Stimulated activated CD4-positive, alpha-beta T cell treated with anti-CD3 and anti-CD28 coated beads, Interleukin-4, amount 100 ng/mL, for 24 hours (primary cell): ENCODE measurements at places on chromosomes 2 and 18.

DNA sequence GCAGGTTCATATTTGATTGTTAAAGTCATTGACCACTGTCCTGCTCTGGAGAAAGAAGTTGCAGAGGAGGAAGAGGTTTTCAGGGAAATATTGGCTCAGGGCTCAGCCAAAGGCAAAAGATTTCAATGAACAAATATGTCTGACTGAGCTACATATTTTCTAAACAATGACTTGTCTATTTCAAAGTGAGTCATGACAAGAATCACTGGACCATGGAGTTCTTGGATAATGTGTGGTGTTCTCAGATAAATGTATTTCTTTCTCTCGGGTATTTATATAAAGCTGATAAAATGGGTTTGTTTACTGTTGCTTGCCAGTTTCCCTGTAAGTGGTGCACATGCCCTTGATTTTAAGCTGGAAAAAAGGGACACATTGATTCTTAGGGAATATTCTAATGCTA is 34.3 kb upstream of the RMP24 start:
- DNase-seq, result no peak

DNA sequence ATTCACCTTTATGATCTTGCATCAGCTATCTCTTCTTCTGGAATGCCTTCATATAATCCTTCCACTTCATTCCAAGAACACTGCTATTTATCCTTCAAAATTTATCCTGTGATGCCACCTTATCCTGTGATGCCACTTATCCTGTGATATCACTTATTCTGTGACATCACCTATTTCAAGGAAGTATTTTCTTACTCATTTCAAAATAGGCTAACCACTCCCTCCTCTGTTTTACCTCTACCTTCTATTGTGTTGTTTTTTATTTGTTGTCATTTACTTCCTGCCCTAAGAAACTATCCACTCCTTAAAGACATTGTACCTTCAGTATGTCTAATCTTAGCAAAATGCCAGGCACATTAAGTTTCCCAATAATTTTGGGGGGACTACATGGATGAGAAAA is 38.8 kb downstream of the CD226 start:
- DNase-seq, result no peak

- DNase-seq, result peak; percentile 35
Observed at GRCh38 chr2:27977731-27978312, 87.3 kb downstream of the BABAM2 start.

- no peak for DNase-seq
Observed at GRCh38 chr2:164597983-164598382, 23.3 kb downstream of the GRB14 start.

GRCh38 chr18:60895181-60895580 is 438.0 kb upstream of the CDH20 start:
- no peak for DNase-seq

- no peak for DNase-seq
Observed at GRCh38 chr2:203732092-203732952, 25.9 kb downstream of the CD28 start.

GRCh38 chr2:217820904-217821303 is 181.9 kb downstream of the TNS1 start:
- no peak for DNase-seq

- no peak for DNase-seq
Observed at GRCh38 chr18:48122376-48122775, 191.9 kb upstream of the SMAD2 start.

GRCh38 chr18:23710068-23710527 is 20.8 kb downstream of the LAMA3 start:
- DNase-seq, result no peak

GRCh38 chr18:22296304-22296703 is 121.4 kb downstream of the CTAGE1 start:
- no peak for DNase-seq

GRCh38 chr2:64876137-64876647 is 113.0 kb upstream of the SLC1A4 start:
- DNase-seq, result no peak

- DNase-seq, result no peak
Observed at GRCh38 chr2:164495491-164496223, 125.6 kb downstream of the GRB14 start.

DNA sequence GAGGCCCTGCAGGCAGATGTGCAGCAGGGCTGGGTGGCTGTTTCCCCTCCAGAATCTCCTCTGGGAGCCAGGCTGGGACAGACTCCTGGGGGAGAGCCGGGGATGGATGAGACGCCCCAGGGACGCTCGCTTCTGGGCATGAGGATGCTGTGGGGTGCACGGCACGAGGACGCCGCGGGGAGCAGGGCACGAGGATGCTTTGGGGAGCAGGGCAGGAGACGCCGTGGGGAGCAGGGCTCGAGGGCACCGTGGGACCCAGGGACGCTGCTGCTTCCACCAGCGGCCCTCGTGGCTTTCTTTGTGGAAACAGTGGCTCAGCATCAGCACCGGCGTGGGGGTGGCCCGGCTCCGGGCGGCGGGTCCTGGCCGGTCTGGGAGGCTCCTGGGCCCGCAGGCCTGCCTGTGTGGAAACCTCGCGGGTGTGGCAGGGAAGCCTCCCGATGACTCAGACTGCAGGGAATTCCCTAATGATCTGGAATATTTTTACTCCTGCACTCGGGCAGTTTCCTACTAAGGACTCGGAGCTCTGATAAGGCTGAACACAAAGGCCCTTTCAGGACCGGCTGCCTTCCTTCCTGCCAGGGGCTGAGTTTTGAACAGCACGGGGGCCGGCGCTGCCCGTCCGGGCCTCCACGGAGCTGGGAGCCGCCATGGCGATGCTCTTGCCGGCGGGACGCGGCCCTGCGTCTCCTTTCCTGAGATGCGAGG is 62.6 kb downstream of the NFATC1 start:
- DNase-seq, result no peak

DNA sequence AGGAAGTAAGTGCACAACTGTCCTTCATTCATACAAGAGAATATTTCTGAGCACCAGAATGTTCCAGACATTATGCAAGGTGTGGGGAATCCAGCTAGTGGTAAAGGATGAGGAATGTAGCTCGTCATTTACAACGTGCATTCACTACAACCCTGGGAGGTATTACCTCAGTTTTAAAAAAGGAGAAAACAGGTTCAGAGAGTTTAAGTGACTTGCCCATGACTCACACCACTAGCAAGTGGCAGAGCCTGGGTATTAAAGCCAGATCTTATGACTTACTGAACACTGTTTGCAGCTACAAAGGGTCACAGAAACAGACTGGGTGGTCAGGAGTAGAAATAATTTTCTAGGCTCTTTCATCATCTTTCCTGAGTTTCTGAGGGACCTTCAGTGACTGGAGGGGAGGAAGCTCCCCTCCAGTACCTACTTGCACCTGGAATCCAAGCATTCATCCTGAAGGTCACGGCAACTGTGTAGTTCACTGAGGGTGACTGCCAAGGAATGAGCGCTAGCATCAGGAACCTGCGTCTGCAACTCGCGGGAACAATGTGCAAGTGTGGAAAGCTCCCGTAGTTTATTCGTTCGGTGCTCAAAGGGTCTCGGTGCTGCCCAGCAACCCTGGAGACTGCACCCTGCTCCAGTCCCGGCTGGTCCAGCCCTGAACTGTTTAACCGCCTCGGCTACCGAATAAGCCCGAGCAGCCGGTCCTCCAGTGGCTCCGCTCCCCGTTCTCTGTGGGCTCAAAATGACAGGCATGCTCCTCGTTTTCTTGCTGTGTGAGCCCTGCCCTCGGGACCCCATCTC is 647 bp downstream of the CCDC121 start:
- peak; percentile 32 for DNase-seq

GRCh38 chr2:96664366-96664925 is 21.9 kb downstream of the FER1L5 start:
- DNase-seq, result no peak

GRCh38 chr2:68839260-68839833 is 31.9 kb downstream of the BMP10 start:
- peak; percentile 29 for DNase-seq

DNA sequence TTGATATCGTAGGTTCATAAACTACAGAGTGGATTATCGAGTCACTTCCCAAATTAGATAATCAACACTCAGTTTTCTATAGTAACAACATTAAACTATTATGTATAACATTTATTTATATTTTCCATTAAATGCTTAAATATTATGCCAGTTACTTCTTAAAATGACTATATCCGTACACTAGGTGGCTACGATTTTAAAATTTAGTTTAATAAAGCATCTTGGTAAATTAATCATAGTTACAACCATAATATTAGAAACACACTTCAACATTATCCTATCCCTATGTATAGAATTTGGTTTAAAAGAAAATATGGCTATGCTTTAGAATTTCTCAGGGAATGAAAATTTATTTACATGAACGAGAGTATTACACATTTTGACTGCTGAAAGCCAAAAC is 80.3 kb downstream of the SLC25A12 start:
- DNase-seq, result no peak

DNA sequence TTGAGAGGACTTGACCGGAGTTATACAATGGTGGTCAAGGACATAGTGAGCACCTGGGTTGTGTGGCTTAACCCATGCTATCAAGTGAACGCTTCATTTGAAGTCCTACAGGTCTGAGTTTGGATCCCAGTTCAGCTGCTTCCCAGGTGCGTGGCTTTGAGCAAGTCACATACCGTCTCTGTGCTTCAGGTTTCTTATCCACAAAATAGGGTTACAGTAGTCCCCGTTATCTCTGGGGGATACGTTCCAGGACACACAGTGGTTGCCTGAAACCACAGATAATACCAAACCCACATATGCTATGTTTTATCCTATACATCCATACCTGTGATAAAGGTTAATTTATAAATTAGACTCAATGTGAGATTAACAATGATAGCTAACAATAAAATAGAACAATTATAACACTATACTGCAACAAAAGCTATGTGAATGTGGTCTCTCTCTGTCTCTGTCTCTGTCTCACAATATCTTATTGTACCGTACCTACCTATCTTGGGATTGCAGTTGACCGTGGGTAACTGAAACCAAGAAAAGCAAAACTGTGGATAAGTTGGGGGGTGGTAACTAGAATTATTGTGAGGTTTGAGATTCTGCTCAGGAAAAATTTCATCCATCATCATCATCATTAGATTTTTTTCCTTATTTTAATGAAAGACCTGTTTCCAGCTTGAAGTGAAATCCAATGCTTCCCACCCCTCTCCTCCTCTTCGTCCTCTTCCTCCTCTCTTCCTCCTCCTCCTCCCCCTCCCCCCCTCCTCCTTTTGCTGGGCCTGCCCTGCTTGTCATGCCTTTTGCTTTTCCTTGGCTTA is 22.7 kb downstream of the LBH start:
- no peak for DNase-seq

- DNase-seq, result no peak
Observed at GRCh38 chr2:12818416-12819102, 101.8 kb downstream of the TRIB2 start.

DNA sequence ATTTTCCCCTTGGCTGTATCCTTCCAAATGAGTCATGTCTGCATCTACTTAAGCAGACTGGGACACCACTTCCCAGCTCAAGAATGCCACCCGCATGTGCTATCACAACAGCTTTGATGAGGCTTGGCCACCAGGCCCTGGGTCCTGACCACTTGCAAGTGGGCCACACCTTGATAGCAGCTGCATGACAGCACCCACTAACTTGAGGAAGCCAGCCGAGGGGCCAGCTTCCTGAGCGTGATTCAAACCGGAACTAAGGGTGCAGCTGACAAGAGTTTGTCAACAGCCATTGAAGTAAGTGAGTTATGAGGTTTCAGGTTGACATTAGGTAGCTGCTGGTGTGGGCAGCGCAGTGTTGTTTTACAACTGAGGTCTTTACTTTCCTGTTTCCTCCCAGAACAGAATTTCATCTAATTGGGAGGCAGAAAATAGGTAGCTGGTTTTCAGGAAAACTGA is 54.4 kb downstream of the EPHA4 start:
- DNase-seq, result peak; percentile 71

DNA sequence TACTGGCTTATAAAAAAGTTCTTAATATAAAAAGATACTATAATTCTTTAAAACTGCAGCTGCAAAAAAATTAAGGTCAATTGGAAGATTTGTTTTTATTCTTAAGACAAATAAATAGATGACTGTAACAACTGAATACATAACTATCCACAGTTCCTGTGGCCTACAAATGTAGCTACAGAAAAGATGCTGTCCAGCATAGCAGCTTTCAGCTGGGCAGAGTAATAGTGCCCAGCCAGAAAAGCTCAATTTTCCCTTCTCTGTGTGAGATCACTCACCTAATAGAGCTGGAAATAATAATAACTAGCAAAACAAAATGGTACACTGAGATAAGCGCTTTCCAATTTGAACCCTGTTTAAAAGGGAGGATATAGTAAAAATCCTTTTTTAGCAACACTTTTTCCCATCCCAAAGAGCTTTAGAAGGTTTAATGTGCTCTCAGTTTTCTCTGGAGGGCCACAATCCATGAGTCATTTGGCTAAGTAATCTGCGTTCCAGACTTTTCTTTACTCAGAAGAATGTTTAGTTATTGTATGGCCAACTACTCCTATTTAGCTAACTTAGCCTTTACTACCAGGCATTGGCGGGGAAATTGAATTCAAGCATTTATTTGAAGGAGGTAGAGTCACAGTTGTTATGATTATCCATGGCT is 158.1 kb upstream of the SLC39A10 start:
- DNase-seq, result no peak

GRCh38 chr2:16653799-16654198 is 11.8 kb downstream of the CYRIA start:
- no peak for DNase-seq

DNA sequence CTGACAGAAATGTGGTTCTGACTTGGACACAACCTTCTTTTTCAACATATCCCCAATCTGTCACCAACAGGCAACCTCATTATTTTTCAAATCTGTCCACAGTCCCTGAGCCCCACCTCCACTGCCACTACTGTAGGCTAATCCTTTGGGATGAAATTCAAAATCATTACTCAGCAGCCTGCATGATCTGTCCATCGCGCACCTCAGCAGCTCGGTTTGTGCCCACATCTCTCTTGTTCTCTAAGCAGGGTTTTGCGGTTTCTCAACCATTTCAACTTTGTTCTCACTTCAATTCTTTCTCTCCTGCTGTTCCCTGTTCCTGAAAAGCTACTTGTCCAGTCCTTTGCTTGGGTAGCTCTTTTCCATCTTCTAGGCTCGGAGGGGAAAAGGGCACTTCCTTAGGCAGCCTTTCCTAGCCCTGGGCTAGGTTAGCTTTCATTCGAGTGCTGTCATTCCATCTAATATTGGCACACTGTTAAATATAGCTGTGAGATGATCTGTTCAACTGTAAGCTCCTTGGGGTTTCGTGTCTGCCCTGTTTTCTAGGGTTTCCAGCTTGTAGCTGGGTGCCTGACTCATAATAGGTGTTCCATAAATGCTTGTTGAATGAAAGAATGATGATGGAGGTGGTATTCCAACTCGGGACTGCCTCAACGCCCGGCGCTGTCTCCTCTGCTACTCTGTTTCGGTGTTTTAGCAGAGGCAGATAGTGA is 653 bp upstream of the ANKAR start:
- no peak for DNase-seq

DNA sequence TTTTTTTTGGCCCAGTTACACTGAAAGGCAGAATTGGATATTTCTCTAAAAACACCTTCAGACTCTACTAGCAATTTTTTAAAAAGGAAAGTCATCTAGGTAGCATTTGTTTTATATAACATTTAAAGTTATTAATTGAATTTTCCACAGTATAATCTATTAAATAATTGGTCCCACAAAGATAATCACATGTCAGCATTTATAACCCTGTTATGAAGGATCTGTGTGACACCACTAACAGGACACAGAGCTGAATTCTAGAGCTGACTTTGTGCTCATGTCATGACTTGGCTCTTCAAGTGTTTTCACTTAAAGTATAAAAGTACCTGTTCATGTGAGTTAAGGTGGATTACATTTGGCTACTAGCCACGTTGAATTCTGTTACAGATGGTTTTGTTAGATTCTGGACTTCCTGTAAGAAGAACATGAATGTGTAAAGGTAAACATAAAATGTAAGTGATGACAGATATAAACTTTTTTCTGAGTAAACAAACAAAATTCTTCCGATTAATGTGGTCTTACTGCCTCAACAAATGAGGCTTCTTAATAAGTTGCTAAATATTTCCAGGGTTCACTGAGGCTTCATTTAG is 69.1 kb upstream of the PROKR1 start:
- no peak for DNase-seq
